ENCODE measurements at places on chromosomes 2 and 18.

DNA sequence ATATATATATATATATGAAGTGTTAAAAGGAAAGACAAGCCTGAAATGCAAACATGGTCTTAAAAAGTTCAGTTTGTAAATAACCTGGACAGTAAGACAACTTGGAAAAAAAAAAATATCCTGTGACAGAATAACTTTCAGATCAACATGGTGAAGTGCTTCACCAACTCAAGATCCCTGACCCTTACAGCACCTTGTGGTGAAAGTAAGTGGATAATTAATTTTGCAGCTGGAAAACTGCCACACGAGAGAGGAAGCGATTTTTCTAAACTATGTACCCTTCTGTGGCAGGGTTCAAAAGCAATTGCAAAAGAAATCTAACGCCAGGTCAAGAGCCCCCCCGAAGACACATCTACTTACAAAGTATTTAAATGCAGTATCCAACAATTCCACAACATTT, 95.8 kb downstream of the PAX3 start:
- no peak for DNase-seq

DNA sequence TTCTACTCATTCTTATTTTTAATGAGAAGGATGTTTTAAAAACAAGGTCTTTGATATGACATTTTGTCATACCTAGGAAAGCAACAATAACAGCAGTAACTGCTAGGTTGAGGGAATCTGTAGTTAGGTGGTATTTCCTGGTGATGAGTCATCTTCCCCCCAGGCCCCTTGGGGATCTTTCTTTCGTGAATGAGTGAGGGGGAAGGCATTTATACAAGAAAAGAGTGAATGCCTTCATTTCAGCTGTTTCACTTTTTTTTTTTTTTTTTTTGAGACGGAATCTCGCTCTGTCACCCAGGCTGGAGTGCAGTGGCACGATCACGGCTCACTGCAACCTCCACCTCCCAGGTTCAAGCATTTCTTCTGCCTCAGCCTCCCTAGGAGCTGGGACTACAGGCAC, 108.6 kb downstream of the MAP4K4 start:
- no peak for DNase-seq

GRCh38 chr2:230601510-230601909, 111.1 kb upstream of the CAB39 start:
- DNase-seq = peak; percentile 39

- no peak for DNase-seq
Observed at GRCh38 chr18:30652387-30652786, 390.2 kb downstream of the DSC3 start.

DNA sequence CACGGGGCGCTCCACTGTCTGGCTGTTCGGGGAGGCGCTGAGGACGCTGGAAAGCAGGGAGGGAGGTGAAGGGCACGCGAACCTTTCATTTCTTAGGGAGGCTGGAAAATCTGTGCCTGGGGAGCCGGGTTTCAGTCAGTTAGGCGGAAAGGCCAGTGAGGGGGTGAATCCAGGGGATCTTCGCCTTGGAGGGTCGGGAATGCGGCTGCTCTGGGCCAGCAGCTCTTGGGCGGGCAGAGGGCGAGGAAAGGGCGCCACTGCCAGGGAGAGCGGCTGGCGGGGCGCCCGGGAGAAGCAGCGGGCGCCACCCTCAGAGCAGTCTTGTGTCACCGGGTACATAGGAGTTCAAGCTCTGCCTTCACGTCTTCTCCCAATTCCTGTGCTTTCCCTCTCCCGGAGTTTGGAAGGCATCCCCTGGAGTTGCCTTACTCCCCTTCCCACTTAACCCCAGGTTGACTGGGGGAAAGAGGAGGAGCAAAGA, 1.4 kb downstream of the CCDC85A start:
- DNase-seq = peak; percentile 76

- DNase-seq = peak; percentile 61
Observed at GRCh38 chr2:8539743-8540551, 141.9 kb upstream of the ID2 start.

DNA sequence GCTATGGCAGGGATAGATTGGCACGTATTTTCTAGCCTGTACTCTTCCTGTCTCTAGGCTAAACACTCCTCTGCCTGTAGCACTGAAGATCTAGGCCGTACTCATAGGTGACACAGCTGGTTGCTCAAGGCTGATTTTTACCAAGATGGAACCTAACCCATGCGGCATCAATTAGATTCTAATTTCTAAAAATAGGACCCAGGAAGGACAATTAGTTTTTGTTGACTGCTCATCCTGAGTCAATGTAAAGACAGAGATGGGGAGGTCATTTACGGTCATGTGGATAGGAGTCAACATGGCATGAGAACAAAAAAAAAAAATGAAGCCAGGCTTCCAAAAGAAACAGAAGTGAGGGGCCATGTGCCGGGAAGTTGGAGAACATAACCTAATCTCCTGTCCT, 360.7 kb upstream of the ETAA1 start:
- no peak for DNase-seq

DNA sequence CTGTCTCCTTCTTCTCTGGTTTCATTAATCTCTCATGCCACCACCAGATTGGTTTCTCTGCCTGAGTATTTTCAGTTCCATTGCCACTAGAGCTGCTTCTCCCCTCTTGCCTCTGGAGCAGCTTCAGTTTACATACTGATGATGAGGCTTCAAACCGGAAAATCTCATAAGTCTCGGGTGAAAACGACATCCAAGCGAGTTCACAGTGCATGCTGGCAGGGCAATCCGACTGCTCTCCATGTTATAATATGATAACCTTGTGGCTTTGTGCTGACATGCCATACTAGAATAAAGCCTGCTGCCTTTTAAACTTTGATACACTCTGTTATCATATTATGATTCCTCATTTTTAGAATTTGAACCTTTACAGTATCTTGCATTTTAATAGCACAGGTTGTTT, 153.5 kb downstream of the PRPF40A start:
- DNase-seq = no peak

DNA sequence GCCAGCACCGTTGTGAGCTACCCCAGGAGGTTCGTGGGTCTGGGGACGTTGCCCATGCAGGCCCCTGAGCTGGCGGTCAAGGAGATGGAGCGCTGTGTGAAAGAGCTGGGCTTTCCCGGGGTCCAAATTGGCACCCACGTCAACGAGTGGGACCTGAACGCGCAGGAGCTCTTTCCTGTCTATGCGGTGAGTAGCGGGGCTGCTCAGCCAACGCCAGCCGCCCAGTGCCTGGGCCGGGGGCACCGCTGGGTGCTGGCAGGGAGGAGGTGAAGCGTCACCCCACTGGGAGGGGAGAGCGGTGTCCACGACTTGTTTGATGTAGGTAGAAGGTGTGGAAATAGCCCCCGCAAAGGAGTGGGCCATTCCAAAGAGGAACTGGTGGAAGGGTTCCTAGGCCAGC, 25.0 kb downstream of the ACMSD start:
- DNase-seq = no peak

DNA sequence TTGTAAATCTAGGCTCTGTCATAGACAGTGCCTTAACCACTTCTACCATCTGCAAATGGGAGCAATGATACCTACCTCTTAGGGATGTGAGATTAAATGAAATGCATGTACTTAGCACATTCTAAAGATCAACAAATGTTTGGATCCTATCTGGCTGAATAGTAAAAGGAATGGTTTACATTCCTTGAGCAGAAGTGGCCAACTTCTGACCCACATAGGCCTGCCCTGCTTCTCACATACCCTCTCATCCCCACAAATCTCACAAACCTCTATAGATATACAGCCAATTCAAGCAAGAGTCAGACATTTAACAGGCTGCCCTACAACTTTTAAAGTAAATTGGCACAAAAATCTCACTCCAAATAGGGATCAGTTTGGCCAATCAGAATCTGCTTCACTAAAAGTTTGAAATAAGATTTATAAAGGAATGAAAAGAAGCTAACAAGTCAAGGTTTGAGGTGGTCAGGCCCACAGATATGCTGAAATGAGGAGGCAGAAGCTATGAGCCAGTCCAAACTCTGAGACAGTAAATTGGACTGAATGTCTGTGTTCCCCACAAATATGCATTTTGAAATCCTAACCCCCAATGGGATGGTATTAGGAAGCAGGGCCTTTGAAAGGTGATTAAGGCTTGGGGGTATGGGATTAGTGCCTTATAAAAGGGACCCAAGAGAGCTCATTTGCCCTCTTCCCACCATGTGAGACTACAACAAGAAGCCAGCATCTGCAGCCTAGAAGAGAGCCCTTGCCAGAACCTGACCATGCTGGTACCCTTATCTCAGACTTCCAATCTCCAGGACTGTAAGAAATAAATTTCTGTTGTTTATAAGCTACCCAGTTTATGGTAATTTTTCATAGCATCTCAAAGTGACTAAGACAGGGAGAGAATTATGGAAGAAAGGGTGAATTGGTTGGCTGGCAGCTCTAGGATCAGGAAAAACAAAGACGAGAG, 227.8 kb upstream of the RBMS1 start:
- DNase-seq = no peak

DNA sequence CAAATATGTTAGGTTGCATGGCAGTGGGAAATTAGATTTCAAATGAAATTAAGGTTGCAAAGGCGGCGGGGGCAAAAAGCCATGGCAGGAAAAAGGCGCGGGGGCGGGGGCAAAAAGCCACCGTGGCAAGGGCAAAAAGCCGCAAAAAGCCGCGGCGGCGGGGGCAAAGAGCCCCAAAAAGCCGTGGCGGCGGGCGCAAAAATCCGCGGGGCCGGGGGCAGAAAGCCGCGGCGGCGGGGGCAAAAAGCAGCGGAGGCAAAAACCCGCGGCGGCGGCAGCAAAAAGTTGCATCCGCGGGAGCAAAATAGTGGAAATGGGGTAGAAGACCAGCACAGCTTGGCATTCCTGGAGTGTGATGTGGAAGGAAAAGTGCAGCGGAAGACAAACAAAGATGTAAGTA, 417.1 kb downstream of the ANKRD30B start:
- DNase-seq = no peak

All from retina (tissue), 1 donor.